ENCODE measurements at places on chromosomes 5 and 9. TPM values are rescaled to one million over a fixed set of nuclear protein-coding genes. Genes with fewer than 3 reads are reported as not detected.

DNA sequence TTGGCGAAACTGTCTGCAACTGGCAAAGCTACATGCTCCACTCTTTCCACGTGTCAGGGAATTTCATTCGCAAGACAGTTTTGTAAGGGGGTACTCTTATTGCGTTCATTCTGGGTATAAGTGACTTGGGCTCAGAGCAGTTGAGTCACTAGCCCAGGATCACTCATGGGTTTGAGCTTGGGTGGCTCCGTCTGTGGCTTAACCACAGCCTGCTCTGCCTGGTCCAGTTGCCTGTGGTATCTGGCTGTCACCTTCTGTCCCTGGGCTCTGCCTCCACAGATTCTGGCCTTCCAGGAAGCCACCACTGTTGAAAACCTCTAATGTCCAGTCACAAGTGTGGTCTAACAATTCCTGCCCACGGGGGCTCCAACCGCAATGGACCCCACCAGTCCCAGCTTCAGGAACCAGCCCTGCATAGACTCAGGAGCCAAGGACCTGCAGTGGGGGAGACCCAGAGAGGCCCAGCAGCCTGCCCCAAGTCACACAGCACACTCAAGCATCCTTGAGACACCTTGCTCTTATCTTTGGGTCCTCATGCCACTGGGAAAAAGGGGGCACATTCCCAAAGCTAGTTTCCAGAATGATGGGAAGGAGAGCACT, 10.4 kb downstream of the KIF12 start:
- no peak for DNase-seq

DNA sequence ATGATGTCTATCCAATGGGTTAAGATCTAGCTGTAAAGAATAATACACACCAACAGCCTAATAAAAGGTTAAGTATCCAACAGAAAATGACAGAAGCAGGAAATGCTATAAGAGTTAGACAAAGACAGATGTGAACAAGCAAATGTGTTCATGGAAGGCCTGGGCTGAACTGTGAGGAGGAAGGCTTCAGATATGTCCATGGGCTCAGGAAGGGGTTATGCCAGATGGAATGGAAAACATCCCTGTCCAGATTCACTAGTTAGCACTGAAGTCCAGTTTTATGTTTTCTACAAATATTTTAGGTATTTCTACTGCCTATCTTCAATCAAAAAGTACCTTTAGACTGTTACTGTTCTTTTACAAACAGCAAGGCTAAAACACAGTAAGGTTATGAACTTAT, 27.1 kb downstream of the ERAP1 start:
- DNase-seq: no peak

GRCh38 chr9:124012368-124013301, 1.1 kb downstream of the LHX2 start:
- DNase-seq: no peak

- DNase-seq: no peak
Measured at GRCh38 chr9:131642496-131643083, 97.3 kb downstream of the PRRT1B start.

DNA sequence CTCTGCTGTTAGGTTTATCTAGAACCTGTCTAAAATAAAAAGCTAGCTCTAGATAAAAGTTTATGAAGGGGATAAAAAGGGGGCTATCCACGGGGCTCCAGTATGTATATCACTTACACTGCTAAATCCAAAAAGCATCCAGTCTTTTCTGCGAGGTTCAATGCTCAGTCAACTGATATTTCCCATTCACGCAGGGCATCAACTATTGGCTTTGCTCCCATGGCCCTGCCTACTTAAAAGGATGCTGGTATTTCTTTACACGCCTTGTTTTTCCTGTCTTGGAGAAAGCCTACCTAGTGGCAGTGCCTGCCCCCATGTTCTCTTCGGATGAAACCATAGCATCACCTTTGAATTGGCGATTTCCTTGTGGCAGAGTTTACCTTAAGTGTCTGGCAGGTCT, 8.1 kb downstream of the SPRY4 start:
- DNase-seq: no peak

- DNase-seq: no peak
Measured at GRCh38 chr9:33024126-33024965, 727 bp upstream of the DNAJA1 start.

- DNase-seq: peak; percentile 79
Measured at GRCh38 chr5:74579215-74579614, 61.3 kb downstream of the ENC1 start.

- no peak for DNase-seq
Measured at GRCh38 chr9:27065288-27065687, 43.7 kb upstream of the TEK start.

DNA sequence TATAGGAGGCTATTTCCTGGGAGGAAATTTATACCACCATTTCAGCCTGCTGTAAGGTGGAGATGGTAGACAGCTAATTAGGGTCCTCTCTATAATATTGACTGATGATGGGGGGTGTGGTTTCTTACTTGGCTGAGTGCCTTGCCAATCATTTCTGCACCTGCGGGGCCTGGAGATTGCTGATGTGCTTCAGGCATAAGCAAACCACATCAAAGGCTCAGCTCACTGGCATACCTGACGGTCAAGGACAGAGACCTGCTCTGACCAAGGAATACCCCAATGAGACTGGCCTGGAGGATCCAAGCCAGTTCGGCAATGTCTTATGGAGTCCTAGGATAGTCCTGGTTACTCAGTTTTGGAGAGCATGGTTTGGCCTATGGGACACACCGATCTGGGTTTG, 29.5 kb downstream of the ANKH start:
- DNase-seq: no peak

CETN3 gene
- 26.0 TPM for total RNA-seq
